ENCODE measurements at places on chromosomes 12 and 14. TPM values are rescaled to one million over a fixed set of nuclear protein-coding genes. Genes with fewer than 3 reads are reported as not detected.

- H3K4me1 ChIP-seq = no peaks in the 10 kb centered on the region
- no peak overlapping the region for H3K4me3 ChIP-seq
These were observed 376.3 kb upstream of the RGS6 start for GRCh38 chr14:71555654-71556559.

- H3K36me3 ChIP-seq = no peaks in the 10 kb centered on the region
- H3K27ac ChIP-seq = peak overlapping the region; percentile 95
- DNase-seq = no peak
- no peak overlapping the region for H3K4me3 ChIP-seq
- H3K4me1 ChIP-seq = peaks cover 87% of the 10 kb centered on the region
- H3K27me3 ChIP-seq = no peaks in the 10 kb centered on the region
These were observed 8.2 kb downstream of the NUAK1 start for GRCh38 chr12:106130474-106131113.

GRCh38 chr14:54622192-54622958 is 55.4 kb downstream of the SAMD4A start:
- no peak overlapping the region for H3K27ac ChIP-seq
- peaks cover 22% of the 10 kb centered on the region for H3K4me1 ChIP-seq
- no peak for DNase-seq
- H3K27me3 ChIP-seq = no peaks in the 10 kb centered on the region
- H3K4me3 ChIP-seq = no peak overlapping the region

GRCh38 chr14:94097091-94097490 is 13.4 kb upstream of the IFI27 start:
- H3K27ac ChIP-seq = no peak overlapping the region
- H3K36me3 ChIP-seq = no peaks in the 10 kb centered on the region
- DNase-seq = no peak
- H3K4me3 ChIP-seq = no peak overlapping the region
- H3K27me3 ChIP-seq = no peaks in the 10 kb centered on the region

GRCh38 chr14:104845033-104845666 is 19.9 kb upstream of the CEP170B start:
- peak overlapping the region; percentile 71 for H3K4me3 ChIP-seq
- H3K27ac ChIP-seq = no peak overlapping the region
- peaks cover 9% of the 10 kb centered on the region for H3K4me1 ChIP-seq
- peaks cover 37% of the 10 kb centered on the region for H3K27me3 ChIP-seq

- no peaks in the 10 kb centered on the region for H3K27me3 ChIP-seq
- H3K36me3 ChIP-seq = no peaks in the 10 kb centered on the region
- H3K27ac ChIP-seq = no peak overlapping the region
- DNase-seq = no peak
- H3K4me3 ChIP-seq = no peak overlapping the region
- no peaks in the 10 kb centered on the region for H3K4me1 ChIP-seq
These were observed 46.7 kb downstream of the NOPCHAP1 start for GRCh38 chr12:105032703-105033357.

DNA sequence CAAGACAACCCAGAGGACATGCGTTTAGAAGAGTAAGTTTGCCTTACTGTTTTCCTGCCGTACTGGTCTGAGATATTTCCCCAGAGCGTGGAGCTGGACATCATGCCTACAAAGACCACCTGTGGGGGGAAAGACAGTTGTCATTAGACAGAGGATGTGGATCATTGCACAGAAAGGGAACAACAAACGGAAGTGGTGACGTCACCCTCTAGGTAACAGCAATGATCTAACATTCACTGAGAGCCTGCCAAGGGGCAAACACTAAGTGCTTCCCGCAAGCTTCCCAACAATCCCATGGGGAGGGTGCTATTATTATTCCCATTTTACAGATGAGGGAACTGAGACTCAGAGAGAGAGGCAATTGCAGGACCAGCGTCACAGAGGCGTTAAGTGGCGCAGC is 48.5 kb downstream of the SVOP start:
- no peaks in the 10 kb centered on the region for H3K4me1 ChIP-seq
- no peak overlapping the region for H3K27ac ChIP-seq
- no peaks in the 10 kb centered on the region for H3K36me3 ChIP-seq
- no peak overlapping the region for H3K4me3 ChIP-seq
- H3K27me3 ChIP-seq = no peaks in the 10 kb centered on the region
- no peak for DNase-seq

DNA sequence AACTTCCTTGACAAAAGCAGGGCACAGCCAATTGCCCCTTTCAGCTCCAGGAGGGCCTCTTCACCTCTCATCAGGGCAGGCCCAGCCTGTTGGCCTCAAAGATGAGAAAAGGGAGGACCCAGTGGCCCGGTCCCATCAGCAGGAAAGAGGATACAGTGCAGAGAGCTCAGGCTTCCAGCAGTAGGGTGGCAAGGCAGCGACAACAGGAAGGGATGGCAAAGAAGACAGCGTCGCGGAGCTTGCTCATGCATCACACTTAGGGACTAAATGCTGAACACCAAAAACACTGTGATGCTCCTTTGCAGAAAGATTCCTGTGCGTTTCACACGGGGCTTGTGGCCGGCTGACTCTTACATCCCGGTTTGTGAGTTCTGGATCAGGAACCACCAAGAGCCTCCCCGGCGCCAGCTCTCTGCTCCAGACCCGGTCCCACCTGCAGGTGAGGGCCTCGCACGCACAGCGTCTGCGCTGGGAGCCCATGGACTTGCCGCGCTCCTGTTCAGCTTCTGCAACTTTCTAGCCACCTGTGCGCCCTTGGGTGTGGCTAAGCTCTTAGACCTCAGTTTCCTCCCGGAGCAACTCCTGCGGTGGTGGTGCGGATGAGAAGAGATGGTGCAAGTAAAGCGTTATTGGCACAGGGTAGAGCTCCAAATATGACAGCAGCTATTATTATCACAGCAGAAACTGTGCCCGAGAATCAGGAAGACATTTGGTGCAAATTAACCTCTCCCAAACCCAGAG is 15.3 kb upstream of the BCL7A start:
- no peak overlapping the region for H3K4me3 ChIP-seq
- no peaks in the 10 kb centered on the region for H3K27me3 ChIP-seq
- H3K36me3 ChIP-seq = no peaks in the 10 kb centered on the region
- no peak for DNase-seq
- H3K4me1 ChIP-seq = no peaks in the 10 kb centered on the region

- no peak for DNase-seq
- no peaks in the 10 kb centered on the region for H3K4me1 ChIP-seq
- H3K36me3 ChIP-seq = no peaks in the 10 kb centered on the region
- H3K27ac ChIP-seq = no peak overlapping the region
- H3K27me3 ChIP-seq = no peaks in the 10 kb centered on the region
These were observed 4.6 kb upstream of the KRT2 start for GRCh38 chr12:52656616-52657015.

DNA sequence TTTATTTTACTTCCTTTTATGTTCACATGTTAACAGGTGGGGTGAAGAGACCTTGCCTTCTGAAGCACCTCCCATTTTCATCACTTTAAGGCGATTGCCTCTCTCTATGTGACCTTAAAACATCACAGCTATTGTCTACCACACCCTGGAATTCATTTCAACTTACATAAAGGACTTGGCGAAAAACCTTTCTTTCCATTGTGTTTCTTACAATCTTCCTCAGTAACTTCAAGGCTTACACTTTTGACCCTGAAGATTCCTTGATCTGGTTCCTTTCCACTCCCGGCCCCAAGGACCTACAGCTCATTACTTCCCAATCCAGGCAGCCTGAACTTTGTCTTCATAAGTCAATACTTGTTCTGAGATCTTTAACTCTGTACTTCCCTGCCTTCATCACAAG is 443.3 kb downstream of the ADAMTS20 start:
- no peak overlapping the region for H3K4me3 ChIP-seq
- H3K27ac ChIP-seq = no peak overlapping the region
- H3K27me3 ChIP-seq = no peaks in the 10 kb centered on the region
- DNase-seq = no peak

GRCh38 chr12:112010415-112011344 is 2.3 kb downstream of the TMEM116 start:
- peak overlapping the region; percentile 100 for H3K4me3 ChIP-seq
- H3K36me3 ChIP-seq = peaks cover 5% of the 10 kb centered on the region
- no peak for DNase-seq
- H3K27ac ChIP-seq = no peak overlapping the region
- no peaks in the 10 kb centered on the region for H3K27me3 ChIP-seq
- peaks cover 24% of the 10 kb centered on the region for H3K4me1 ChIP-seq

DNA sequence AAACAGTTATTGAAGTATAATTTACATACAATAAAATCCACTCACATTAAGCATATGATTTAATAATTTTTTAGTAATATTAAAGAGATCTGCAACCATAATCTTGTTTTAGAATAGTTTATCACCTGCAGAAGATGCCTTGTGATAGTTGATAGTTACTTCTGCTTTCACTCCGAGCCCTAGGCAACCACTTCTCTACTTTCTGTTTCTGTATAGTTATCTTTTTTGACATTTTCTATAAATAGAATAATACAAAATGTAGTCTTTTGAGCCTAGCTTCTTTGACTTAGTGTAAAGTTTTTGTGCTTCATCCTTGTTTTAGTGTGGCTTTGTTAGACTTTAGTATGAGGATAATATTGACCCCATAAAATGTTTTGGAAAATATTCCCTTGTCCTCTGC is 111.0 kb downstream of the MNAT1 start:
- no peaks in the 10 kb centered on the region for H3K4me1 ChIP-seq
- peaks cover 9% of the 10 kb centered on the region for H3K36me3 ChIP-seq
- no peak for DNase-seq
- no peak overlapping the region for H3K27ac ChIP-seq
- no peaks in the 10 kb centered on the region for H3K27me3 ChIP-seq

- H3K4me1 ChIP-seq = no peaks in the 10 kb centered on the region
- H3K27me3 ChIP-seq = no peaks in the 10 kb centered on the region
- DNase-seq = no peak
- no peaks in the 10 kb centered on the region for H3K36me3 ChIP-seq
- no peak overlapping the region for H3K4me3 ChIP-seq
These were observed 14.6 kb upstream of the DIO3 start for GRCh38 chr14:101546706-101547105.

DNA sequence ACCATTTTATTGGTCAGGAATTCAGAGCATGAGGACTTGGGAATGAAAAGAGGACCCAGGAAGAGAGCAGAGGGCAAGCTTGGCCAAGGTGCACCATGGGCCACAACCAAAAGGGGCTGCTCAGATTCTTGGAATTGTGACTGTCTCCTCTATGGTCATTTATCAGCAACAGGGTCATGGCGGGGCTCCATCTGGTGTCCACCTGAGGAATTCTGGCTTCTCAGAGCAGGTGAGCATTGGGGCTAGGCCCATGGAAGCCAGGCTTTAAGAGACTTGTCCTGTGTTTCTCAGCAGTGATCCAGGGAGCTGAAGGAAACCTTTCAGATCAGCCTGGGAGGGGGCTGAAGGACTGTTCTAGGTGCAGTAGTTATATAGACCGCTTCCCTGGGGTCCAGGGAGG is 2.6 kb upstream of the RIN3 start:
- H3K4me3 ChIP-seq = no peak overlapping the region
- peaks cover 38% of the 10 kb centered on the region for H3K27me3 ChIP-seq
- no peaks in the 10 kb centered on the region for H3K4me1 ChIP-seq
- peak; percentile 71 for DNase-seq
- no peak overlapping the region for H3K27ac ChIP-seq

DNA sequence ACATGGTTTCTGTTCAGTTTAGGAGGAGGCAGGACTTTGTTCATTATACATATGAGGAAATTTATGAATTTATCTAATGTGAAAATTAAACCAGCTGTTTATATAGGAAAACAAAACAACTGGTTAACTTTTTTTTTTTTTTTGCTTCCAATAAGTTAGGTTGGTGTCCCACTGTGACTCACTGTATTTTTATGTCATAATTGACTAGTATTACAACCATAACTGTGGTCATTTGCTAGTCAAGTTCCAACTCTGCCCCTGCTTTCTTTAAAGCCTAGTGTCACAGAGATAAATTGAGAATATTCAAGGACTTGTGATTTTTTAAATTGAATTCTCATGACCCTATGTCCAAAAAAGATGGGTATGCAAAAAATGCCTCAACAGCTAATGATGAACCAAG is 227.7 kb downstream of the BCAT1 start:
- no peak for DNase-seq
- no peaks in the 10 kb centered on the region for H3K27me3 ChIP-seq
- no peak overlapping the region for H3K27ac ChIP-seq

DNA sequence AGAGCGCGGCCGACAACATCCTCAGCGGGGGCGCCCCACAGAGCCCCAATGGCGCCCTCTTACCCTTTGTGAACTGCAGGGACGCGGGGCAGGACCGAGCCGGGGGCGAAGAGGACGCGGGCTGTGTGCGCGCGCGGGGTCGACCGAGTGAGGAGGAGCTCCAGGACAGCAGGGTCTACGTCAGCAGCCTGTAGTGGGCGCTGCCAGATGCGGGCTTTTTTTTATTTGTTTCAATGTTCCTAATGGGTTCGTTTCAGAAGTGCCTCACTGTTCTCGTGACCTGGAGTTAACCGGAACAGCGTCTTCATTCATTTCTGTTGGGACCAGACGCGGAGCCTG is 103.8 kb upstream of the FKBP4 start:
- H3K27me3 ChIP-seq = peaks cover 9% of the 10 kb centered on the region
- peak; percentile 82 for DNase-seq
- H3K27ac ChIP-seq = peak overlapping the region; percentile 51
- peaks cover 19% of the 10 kb centered on the region for H3K4me1 ChIP-seq
- H3K36me3 ChIP-seq = no peaks in the 10 kb centered on the region
- peak overlapping the region; percentile 80 for H3K4me3 ChIP-seq

- DNase-seq = no peak
- H3K4me3 ChIP-seq = no peak overlapping the region
- no peak overlapping the region for H3K27ac ChIP-seq
- 0 out of 2 replicates have a peak, but pooled peaks cover 2% of the 10 kb centered on the region for H3K36me3 ChIP-seq
- peaks cover 20% of the 10 kb centered on the region for H3K4me1 ChIP-seq
- no peaks in the 10 kb centered on the region for H3K27me3 ChIP-seq
These were observed 2.6 kb downstream of the GLRX5 start for GRCh38 chr14:95537298-95538089.

DNA sequence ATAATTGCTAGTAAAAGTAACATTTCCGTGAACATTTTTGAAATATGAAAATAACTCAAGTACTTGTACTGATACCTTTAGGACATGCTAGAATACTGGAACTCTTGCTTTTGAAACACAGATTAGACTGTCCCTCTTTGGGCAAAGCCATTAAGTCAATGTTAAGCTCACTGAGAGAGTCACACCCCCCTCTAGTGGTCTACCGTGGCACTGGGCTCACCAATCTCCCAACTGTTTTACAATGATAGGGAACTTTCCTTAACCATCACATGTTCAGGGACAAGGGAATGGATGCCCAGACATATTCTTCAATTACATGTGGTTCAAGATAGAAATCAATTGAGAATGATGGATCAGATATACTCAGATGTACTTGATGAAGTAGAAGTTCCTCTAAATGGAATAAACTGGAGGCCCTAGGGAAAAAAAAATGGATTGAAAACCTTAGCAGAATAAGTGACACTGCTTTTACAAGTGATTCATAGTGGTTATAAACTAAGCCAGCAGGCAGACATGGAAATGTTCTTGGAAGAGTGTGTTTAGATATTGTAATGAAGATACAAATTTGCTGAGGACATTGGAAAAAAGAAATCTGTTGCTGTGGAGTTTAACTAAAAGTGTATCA is 17.8 kb downstream of the NANOG start:
- H3K4me1 ChIP-seq = peaks cover 4% of the 10 kb centered on the region
- H3K27me3 ChIP-seq = no peaks in the 10 kb centered on the region
- peak; percentile 90 for DNase-seq
- H3K27ac ChIP-seq = no peak overlapping the region

P2RX2 gene
- total RNA-seq = 3.0 TPM

DNAJC22 gene
- 0.10 TPM for total RNA-seq

FGF23 gene
- total RNA-seq = 0.56 TPM

PPHLN1 gene
- total RNA-seq = 93.0 TPM

LYZ gene
- not detected for total RNA-seq

PTGER2 gene
- total RNA-seq = 1.3 TPM

CD9 gene
- total RNA-seq = 222 TPM

RPGRIP1 gene
- total RNA-seq = 1.6 TPM

OVCH1 gene
- total RNA-seq = not detected

ZNF891 gene
- 5.4 TPM for total RNA-seq

CS gene
- 166 TPM for total RNA-seq

SLC8A3 gene
- total RNA-seq = 1.9 TPM

HOXC4 gene
- not detected for total RNA-seq

MLF2 gene
- total RNA-seq = 292 TPM
